CD4-positive, alpha-beta T cell treated with Interferon alpha-2 for 1 hour (primary cell): ENCODE measurements at places on chromosomes 12 and 14.

DNA sequence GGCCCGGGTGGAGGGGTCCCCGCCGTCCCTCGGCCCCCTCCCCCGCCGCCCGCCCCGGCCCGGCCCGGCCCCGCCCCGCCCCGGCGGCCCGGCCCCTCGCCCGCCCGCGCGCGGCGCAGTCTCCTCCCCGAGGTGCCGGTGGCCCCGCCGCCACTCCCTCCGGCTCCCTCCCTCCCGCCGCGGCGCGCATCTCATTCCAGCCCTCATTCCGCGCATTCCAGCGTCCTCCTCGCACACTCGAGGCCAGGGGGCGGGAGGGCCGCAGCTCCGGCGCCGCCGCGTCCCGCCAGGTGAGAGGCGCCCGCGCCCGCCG lies at the start of gene TEAD4:
TEAD4 (plus strand) TSS at position 206 of the 313 bp plus-strand sequence.
- no peak for DNase-seq

- no peak for DNase-seq
Measured at GRCh38 chr12:58313091-58313855, 371.9 kb downstream of the ATP23 start.

- DNase-seq, result no peak
Measured at GRCh38 chr12:30180602-30181001, 396.9 kb upstream of the TMTC1 start.

DNA sequence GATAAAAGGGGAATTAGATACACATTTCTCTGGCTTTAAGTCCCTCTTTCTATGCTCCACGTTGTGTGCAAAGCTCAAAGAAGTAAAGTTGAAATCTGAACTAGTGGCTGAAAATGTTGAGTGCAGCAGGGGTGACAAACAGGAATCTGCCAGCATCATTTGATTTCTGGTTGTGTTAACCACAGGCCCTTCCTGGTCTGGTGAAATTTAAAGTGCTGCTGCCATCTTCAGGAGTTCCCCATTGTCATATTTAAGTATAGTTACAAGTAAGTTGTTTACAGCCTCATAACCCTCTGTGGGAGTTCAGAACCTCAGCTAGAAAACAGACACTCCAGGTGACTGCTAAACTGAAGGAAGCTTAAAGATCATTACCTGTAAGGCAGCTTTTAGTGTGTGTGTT lies 90.9 kb upstream of the CCDC196 start:
- DNase-seq, result no peak

GRCh38 chr14:73833530-73834260 lies 17.9 kb upstream of the PTGR2 start:
- DNase-seq, result no peak

DNA sequence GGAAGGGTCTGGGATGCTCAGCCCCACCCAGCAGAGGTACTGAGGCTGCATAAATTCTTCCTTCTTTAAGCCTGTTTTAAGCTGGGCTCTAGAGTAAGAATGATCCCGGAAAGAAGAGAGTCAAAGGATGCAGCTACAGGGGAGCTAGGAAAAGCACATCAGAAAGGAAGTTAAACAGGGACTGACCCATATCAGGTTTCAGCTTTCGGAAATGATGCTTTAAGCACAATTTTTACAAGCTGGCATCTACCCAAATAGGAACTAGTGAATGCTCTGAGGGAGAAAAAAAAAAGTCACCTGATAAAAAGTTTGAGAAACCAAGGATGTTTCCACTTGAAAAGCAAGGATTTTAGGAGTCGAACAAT lies 22.0 kb downstream of the TSPAN8 start:
- no peak for DNase-seq

- DNase-seq, result no peak
Measured at GRCh38 chr12:101962486-101962885, 85.1 kb downstream of the DRAM1 start.

DNA sequence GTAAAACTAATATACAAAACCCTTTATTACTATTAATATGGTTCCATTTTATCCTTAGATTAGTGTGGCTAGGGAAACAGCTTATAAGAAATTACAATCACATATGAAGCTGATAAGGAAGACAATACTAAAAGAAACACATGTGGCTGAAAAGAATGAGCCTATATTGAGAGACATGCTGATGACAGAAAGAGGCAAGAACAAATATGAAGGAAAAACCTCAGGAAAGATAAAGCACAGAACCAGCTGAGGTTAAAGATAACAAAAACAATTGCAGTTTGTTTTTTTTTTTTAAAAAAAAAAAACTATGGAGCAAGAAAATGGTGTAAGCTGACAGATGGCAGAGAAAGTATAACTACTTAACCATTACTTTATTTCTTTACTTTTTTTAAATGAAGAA lies 69.2 kb upstream of the OSBPL8 start:
- no peak for DNase-seq

- no peak for DNase-seq
Measured at GRCh38 chr12:109951136-109951535, 45.0 kb downstream of the GIT2 start.

- no peak for DNase-seq
Measured at GRCh38 chr14:82419933-82420332, 886.3 kb upstream of the SEL1L start.

- DNase-seq, result no peak
Measured at GRCh38 chr12:124720004-124720680, 143.5 kb downstream of the SCARB1 start.

GRCh38 chr14:88975926-88976325 lies 151.5 kb downstream of the TTC8 start:
- no peak for DNase-seq

GRCh38 chr12:38268612-38269011 lies 48.0 kb upstream of the ALG10B start:
- no peak for DNase-seq

- no peak for DNase-seq
Measured at GRCh38 chr14:67690011-67690410, 5.6 kb downstream of the RDH11 start.

DNA sequence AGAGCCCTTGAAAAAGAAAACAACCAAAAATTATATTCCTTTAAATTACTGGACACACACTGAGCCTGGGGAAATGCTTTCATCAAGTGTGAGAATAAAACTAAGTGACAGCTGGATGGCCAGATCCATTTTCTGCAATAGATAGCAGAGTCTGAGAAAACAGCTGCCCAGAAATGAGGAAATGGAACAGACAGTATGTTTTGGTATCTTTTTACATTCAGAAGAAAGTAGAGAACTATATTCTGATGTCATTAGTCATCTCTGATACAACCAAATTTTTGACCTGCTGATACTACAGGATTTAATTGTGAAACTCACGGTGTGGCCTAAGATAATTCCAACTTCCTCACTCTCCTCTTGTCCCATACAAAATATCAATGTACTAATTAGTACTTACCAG lies 78.2 kb downstream of the HMGA2 start:
- DNase-seq, result no peak

DNA sequence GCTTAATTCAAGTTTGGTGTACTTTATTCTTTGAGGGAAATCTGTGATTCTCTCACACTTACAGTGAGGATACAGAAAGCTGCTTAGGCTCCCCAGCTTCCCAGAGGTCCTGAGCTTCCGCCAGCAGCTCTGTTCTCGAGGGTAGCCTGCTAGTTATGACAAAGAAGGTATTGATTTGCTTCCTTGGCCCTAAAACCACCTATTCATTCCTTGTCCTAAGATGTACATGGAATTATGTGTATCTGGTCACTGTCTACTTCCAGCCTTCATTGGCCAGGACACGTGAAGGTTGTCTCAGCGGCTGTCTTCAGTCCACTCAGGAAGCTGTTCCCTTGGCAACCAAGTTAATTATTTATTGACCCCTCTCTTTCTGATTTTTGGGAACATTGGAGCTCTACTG lies 55.7 kb downstream of the GALNT8 start:
- no peak for DNase-seq

DNA sequence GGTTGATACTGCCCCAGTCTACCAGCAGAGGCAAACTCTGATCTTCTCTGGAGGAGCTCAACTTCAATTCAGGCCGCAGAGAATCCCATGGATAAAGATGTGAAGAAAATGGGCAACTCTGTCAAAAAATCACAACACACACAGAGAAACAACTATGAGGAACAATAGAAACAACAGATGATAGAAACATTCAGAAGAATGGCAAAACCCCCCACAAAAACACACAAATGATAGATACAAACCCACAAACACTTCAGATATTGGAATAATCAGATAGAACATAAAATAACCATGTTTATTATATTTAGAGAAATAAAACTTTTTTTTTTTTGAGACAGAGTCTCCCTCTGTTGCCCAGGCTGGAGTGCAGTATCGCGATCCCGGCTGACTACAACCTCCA lies 20.0 kb upstream of the HVCN1 start:
- no peak for DNase-seq

- DNase-seq, result no peak
Measured at GRCh38 chr12:19927661-19928060, 440.7 kb upstream of the PDE3A start.

DNA sequence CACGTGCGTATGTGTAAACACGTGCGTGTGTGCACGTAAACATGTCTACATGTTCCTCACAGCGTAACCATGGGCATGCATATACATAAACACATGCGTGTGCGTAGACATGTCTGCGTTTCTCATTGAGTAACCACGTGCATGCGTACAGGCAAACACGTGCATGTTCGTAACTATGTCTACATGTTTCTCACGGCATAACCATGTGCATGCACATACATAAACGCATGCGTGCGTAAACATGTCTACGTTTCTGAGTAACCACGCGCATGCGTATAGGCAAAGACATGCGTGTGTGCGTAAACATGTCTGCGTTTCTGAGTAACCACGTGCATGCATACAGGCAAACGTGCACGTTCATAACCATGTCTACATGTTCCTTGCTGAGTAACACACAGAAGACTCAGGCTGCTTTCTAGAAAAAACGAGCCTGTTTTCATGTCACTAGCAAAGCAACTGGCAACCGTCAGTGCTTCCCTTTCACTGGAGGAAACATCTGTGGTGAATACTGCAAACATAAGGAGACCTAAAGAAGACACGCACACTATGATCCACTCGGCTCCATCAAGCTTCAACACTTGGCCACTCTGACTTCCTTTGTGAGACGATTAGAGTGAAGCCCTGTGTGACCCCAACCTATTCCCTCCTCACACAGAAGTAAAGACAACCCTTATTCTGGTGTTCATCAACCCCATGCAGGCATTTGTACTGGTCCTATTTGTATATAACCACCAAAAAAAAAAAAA lies 28.8 kb downstream of the POLE start:
- DNase-seq, result no peak

GRCh38 chr12:31431721-31432240 lies 105.8 kb upstream of the SINHCAF start:
- DNase-seq, result no peak

- DNase-seq, result no peak
Measured at GRCh38 chr12:122729583-122730214, 945 bp downstream of the HCAR1 start.

DNA sequence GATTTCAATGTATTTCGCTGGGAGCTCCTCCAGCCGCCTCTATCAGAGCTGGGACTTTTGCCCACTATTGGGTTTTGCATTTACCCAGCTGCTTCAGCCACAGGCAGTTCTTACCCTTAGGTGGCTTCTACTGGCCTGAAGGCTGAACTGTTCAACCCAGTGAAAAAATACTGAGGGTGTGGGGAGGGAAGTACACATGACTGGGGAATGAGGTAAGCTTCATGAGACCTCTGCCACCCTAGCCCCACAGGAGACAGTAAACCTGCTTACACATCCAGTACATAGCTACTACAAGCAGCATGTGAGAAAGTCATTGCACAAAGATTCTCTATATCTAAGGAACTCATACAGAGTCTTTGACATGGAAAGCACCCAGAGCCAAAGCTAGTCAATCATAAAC lies 411.1 kb downstream of the SYT1 start:
- DNase-seq, result no peak

DNA sequence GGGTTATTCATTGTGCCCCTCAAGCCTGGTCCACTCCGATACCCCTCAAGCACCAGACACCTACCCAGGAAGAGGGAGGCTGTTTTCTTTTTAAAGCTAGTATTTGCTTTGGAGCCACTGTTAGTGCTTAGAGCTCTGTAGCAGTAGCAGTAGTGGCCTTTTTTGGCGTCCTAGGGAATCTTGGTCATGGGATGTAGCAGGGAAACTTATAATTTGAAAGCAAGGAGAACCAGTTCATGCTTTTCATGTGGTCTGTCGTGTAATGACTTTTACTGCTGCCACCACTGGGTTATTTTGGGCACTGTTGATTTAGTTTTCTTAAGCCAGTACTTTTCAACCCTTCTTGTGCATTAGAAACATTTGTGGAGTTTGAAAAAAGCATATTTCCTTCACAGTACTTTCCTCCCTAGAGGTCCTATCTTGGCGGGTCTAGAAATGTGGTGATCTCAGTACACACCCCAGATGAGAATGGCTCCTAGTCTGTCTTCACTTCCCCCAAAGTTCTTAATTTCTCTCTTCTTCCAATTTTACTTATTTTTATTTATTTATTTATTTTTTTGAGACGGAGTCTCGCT lies 49.7 kb downstream of the MARK3 start:
- no peak for DNase-seq

DNA sequence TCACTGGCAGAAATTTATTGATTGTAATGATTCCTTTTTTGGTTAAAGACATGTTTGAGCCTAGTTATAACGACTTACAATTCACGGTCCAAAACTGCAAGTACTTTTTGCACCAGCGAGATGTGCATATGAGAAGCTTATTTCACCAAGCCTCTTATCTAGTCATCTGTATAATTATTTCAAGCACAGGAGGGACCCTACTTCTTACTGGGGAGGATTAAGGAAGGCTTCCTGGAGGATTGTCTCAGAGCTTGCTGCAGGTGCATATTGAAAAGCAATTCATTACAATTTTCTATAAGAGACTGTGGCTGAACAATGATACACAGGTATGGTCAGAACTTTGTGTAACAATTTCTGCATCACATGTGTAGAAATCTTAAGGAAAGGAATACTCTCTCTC lies 152.9 kb downstream of the CAND1 start:
- DNase-seq, result no peak

DNA sequence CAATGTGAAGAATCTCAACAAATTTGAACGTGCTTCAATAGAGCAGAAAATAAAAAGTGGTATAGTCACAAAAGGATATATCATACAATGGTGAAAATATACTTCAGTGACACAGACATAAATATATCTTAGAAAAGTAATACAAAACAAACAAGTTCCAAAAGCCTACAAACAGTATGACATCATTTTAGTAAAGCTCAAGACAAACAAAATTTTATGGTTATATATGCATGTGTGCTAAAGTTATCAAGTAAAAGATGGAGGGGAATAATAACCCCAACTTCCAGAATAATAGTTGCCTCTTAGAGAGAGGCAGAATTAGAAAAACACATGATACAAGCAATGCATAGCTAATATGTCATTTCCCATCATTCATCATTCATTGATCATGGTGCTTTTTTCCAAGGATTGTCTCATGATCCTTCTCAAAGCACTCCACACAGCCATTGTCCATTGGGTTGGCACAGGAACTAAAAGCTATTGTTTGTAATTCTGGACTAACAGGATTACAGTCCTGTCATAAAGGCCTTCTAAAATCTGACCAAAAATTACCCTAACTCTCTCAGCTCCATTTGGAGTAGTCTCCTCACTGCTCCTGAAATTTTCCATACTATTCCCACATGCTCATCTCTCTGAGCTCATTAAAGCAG lies 59.5 kb downstream of the IFNG-AS1 start:
- no peak for DNase-seq

GRCh38 chr14:81162941-81163340 lies 57.8 kb downstream of the GTF2A1 start:
- no peak for DNase-seq
